Muscle of back (tissue), 13 donors: ENCODE measurements at places on chromosomes 6 and 20.

DNA sequence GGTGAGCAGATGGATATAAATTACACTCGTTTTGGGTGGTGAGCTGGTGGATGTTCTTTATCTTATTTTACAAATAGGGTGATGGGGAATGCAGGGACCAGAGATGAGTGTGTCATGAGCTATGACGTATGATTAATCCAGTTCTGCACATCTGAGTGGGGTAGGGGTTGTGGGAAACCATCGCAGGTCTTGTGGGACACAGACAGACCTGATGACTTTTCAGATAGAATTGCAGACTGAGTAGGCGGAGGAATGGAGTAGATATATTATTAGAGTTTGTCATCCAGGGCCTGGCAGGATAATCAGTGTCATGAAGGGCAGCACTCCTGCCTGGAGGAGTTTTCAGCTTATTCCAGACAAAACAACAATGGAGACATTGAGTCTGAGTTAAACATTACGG lies 12.9 kb upstream of the DSP start:
- DNase-seq: no peak

DNA sequence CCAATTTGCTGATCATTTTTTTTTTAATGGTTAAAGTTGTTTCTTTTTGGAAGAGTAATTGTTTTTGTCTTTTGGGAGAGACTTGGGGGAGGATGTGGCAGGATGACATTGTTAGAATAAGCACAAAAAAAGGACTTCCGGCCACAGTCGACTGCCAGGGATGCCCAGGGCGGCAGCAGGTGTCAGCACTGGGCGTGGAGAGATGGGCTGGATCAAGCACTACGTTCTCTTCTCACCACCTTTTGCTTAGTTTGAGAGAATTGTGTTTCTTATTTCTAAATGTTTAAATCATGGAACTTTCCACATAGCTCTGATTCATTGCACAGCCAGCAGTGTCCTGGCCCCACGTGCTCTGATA lies 104.6 kb upstream of the FRMD1 start:
- no peak for DNase-seq

DNA sequence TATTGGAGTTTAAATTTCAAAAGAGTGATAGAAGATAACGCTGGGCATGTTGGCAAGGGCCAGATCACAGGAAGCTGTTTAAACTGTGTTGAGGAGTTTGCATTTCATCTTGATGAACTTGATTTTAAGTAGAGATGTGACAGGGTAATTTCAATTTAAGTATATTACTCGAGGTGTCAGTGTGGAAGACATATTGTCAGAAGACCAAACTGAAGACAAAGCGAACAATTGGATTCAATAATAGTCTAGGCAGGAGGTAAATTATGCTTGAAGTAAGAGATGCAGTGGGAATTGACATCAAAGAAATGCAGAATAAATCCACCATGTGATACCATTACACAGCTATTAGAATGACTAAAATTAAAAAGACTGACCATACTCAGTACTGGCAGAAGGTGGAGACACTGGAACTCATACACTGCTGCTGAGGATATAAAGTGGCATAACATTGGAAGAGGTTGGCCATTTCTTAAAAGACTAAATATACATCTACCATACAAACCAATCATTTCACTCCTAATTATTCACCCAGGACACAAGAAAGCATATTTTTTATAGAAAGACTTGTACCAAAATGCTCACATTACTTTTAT lies 240.8 kb downstream of the ARHGAP18 start:
- no peak for DNase-seq

- DNase-seq: no peak
Measured at GRCh38 chr6:128246472-128247260, 273.7 kb downstream of the PTPRK start.

DNA sequence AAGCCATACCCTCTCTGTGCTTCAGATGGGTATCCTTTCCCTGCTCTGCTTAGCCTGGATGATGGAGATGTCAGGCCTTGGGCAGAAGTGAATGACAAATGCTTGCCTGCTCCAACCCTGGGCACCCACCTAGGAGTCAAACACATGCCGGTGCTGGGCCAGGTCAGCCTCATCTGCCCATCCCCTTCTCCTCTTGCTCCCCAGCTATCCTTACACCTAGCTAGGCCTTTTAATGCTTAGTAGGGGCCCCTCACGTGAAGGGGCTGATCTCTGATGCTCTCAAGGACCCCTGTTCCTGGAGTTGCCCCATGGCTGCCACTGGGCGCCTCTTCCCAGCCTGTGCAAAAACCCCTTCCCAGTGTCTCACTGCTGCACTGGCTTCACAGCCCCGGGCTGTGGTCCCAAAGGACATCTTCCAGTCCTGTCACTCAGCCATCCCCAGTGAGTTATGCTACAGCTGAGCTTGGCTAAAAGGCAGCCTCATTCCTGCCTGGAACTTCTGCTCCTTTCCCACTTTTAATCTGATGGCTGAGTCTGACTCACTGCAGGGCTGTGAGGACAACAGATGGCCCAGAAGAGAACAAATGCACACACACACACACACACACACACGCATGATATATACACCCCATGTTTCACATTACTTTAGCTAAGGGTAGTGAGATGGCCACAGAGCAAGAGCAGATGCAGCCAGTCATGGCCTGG lies 12.8 kb upstream of the SDCBP2 start:
- DNase-seq: no peak

GRCh38 chr6:2035826-2036709 lies 209.3 kb downstream of the GMDS start:
- DNase-seq: no peak

DNA sequence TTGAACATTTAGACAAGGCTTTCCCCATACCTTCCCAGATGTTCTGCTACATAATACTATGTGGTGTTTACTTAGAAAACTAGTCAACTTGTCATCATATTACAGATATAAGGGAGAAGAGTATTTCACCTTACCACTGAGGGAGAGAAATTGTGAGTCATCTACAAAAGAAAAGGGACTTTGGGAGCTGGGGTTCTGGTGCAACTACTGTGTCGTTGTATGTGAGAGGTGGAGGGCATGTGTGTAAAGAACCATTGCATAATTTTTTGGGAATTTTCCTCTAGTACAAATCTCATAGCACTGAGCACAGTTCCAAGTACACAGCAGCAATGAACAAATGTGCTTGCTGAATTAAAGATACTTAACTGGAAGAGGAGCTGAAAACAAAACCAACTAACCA lies 665.6 kb downstream of the DHX35 start:
- no peak for DNase-seq

DNA sequence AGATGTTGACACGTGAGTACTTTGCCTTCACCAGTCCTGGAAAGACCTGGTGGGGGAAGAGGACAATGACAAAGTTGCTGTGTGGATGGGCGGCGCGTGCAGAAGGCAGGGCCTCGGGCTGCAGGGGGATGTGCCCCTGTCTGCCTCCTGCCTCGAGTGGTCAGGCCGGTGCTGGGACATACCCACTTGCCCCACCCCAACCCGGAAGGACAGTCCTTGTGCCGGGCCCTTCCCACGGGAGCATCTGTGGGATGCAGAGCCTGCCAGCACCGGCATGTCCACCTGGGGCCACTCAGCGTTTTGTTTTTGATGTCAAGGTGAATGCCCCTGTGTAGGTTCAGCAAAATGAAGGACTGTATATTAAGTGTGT lies 60.5 kb upstream of the BHLHE23 start:
- no peak for DNase-seq
